ENCODE measurements at places on chromosomes 16 and 17.

- no peak for DNase-seq
These were observed 206.1 kb downstream of the HAPSTR1 start for GRCh38 chr16:9297437-9298113.

DNA sequence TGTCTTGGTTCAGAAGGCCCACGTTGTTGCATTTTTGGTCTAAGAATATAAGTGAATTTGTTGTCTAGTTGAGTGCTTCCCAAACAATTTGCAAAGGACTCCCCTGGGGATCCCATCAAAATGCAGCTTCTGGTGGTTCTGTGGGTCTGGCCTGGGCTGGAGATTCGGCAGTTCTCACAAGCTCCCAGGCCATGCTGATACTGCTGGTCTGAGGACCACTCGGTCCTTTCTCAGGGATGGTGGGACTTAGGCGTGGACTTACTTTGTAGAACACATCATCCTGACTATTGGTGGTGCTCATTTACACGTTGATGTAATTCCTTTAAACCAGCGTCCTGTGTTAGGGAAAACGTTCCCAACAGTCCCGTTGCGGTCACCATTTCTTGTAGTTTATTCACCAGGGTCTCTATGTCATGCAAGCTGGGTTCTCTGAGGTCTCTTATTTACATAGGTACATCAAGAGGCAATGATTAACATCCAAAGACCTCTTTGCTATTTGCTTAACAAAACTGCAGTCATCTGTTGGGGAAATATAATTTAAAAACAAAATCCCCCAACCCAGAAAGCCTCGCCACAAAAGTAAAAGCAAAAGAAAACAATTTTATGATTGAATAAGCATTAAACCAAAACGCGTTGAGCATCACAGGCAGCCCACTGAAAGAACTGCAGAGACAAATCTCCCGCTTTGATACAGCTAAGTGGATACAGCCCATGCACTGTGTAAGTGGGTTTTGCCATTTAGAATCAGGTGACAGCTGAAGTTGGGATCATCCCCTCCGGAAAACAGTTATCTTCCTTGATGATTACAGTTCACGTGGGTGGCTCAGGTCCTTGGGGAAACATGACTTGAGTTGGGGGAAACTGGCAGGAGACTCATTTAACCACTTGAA, 39.0 kb upstream of the SEC14L1 start:
- no peak for DNase-seq

- DNase-seq, result no peak
These were observed 896.8 kb downstream of the CDH11 start for GRCh38 chr16:64225036-64225435.

DNA sequence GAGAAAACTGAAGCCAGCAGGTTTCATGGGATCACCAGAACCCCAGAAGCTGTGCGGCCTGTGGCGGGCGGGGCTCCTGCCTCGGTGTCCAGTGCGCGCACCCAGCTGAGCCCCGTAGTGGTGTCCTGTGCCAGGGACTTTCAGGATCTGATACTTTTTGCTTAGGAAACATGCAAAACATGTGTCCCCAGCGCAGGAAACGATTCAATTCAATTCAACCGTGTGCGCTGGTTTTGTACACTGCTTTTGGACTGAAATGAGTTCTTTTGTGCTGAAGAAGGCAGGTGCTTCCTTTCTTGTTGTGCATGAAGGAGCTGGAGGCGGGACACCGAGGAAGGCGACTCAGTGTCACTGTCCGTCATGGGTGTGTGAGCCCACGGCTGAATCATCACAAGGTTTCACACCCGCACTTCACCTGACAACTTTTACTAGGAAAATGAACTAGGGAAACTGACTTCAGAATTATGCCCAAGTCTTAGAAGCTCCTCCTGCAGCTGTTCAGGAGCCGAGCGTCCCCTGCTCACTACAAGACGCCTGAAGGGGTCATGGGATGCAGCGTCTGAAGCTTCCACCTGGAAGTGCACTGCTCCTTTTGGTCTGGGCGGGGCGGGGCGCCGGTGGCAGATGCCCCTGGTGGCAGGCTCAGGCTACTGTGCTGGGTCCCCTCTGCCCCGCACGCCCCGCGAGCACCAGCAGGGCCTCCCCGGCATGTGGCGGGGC, 31.4 kb upstream of the ZNF750 start:
- no peak for DNase-seq

GRCh38 chr16:85888405-85889331, 10.3 kb upstream of the IRF8 start:
- peak; percentile 14 for DNase-seq

DNA sequence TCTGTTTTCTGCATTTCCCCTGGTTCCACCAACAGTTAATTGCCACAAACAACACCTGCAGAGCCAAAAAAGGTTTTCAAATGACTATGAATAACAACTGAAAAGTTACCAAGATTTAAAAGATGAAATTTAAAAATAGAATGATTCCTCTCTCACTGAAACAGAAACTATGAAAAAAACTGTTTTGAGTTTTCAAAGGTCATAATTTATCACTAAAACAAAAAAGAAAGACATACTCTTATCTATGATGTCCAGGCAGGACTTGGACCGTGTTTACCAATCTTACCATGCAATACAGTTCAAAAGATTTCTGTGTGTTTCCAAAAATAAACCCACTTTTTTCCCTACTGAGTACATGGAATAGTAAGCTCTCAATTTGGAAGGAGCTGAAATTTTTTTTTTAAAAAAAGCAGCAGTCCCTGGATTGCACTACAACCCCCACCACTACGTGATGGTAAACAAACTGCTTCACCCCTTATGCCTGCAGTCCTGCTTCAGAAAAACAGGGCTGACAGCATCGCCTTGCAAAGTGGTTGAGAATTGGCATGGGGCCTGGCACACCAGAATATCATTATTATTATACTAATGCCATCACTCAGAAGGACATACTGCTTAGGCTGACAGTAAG, 8.5 kb downstream of the TXNDC11 start:
- no peak for DNase-seq

GRCh38 chr17:40219594-40220338, 662 bp downstream of the WIPF2 start:
- peak; percentile 34 for DNase-seq
